Naive B cell (primary cell): ENCODE measurements at places on chromosomes 11 and 22.

DNA sequence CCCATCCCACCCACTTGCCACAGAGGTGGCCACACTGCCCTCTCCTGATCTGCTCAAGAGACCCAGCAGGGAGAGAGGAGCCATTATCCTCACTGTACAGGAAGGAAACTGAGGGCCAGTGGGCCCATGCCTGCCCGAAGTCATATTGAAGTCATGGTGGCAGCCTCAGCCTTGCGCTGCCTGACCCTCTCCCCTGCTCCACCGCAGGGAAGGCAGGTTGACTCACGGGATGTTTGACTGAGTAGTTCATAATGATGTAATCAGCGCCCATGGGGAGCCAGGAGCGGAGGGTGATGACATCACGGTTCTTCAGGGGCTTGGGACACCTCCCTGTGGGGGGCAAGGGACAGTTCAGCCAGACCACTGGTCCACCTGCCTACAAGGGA is 6.1 kb upstream of the ARAP1 start:
- H3K4me3 ChIP-seq: no peak overlapping the region
- peaks cover 25% of the 10 kb centered on the region for H3K4me1 ChIP-seq
- H3K36me3 ChIP-seq: no peaks in the 10 kb centered on the region

- no peak for DNase-seq
- no peaks in the 10 kb centered on the region for H3K36me3 ChIP-seq
- no peak overlapping the region for H3K27ac ChIP-seq
- H3K4me3 ChIP-seq: no peak overlapping the region
Observed at GRCh38 chr11:32030875-32031503, 59.9 kb upstream of the RCN1 start.

GRCh38 chr22:44398856-44399837 is 86.4 kb upstream of the SHISAL1 start:
- H3K36me3 ChIP-seq: no peaks in the 10 kb centered on the region
- no peaks in the 10 kb centered on the region for H3K4me1 ChIP-seq
- H3K4me3 ChIP-seq: no peak overlapping the region
- no peaks in the 10 kb centered on the region for H3K27me3 ChIP-seq
- no peak for DNase-seq

DNA sequence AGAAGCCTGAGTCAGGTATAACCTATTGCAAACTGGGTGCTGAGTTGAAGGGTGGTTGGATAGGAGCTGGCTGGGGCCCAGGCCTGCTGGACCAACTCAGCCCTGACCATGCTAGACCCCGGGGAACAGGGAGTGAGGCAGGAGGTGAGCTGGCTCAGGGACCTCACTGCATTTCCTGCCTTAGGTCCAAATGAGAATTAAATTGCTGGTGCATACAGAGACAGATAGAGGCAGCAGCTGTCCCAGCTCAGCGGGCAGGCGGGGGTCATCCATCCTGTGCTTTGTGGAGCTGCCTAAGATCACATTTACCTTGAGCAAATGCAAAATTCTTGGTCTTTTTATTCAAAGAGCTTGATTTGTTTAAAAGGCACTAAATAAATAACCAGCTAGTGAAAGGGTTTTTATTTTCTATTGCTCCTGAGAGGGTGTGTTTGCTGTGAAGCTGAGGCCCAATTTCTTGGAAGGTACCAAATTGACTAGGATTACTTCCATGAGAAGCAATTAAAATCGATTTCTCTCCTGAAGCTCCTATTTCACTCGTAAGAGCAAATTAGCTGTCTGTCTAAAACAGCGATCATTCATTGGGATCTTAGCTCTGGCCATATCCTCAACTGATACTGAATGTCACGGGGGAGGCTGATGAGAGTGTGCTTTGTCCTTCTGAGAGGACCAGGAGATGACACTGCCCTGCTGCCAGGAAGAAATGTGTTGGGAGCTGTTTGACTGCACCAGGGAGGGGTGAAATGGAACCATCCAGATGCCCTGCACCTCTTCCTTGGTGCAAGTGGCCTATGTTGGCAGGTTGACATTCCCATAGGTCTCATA is 24.9 kb downstream of the USH1C start:
- no peaks in the 10 kb centered on the region for H3K4me1 ChIP-seq
- DNase-seq: no peak
- no peak overlapping the region for H3K4me3 ChIP-seq
- no peak overlapping the region for H3K27ac ChIP-seq
- H3K36me3 ChIP-seq: no peaks in the 10 kb centered on the region

DNA sequence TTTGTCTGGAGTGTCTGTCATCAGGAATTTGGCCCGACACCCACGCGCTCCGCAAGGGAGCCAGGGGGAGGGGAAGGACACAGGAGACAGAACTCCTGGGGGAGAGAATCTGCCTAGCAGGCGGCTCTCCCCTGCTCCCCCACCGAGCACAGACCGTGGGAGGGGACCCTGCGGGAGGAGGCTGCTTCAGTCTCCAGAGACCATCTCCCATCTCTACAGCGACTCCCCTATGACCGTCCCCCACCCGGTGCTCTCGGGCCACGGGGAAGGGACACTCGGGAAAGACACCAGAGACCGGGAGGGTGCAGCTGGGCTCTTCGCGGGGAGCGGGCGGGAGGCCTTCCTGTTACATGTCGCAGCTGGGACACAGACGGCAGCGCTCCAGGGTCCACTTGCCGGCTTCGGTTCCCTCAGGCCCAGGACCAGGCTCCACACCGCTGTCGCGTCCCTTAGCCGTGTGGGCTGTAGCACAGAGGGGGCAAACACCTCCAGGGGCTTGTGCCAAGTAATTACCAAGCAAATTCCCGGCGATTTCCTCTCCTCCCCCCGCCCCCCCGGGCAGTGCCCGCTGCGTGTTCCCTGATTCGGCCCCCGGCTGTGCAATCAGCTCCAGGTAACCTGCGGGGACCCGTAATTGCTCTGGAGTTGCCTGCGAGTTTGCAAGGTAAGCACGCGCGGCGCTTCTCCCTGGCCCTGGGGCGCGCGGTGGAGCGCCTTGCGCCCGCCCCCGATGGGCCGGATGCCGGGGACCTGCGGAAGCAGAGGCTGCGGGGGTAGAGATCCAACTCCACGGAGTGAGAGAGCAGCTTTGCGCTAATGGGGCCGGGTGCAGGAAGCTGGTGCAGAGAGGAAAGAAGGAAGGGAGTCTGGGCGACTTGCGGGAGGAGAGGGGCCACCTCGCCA is 155.1 kb upstream of the CADM1 start:
- DNase-seq: no peak
- no peak overlapping the region for H3K27ac ChIP-seq
- H3K27me3 ChIP-seq: peaks cover 43% of the 10 kb centered on the region

DNA sequence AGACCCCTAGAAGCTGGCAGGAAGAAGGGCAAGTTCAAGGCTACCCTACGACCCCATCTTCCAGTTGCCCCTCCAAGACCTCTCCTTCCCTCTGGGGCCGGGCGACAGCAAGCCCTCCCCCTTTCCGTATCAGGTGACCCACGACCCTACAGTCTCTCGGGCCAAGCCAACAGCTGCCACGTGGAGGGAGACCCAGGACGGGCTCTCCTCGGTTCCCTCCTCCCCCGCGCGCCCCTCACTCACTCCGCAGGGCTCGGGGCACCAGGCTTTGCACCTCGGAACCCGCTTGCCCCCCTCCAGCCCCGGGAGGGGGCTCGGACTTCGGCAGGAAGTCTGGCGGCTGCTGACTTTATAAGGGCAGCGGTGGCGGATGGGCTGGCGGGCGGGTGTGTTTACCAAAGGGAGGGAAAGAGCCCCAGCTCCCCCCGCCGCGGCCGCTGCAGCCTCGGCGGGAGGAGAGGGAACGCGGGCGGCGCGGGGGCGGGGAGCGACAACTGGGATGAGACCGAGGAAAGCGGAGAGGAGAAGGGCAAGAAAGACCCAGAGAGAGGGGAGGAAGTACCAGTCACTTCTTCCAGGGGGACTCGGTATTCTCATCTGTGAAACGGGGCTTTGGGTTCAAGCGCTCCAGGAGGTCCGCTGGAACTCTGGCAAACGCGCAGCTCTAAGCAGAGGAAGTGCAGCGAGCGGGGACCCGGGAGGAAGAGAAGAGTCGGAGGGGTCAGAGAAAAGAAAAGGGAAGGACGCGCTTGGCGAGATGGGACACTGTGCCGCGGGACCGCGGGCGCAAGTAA is 767 bp downstream of the SLC43A1 start:
- peak; percentile 24 for DNase-seq
- no peaks in the 10 kb centered on the region for H3K36me3 ChIP-seq
- peaks cover 38% of the 10 kb centered on the region for H3K4me1 ChIP-seq
- peak overlapping the region; percentile 97 for H3K27ac ChIP-seq
- peak overlapping the region; percentile 91 for H3K4me3 ChIP-seq

GRCh38 chr11:61325649-61326414 is 7.1 kb downstream of the DDB1 start:
- no peak for DNase-seq
- peaks cover 13% of the 10 kb centered on the region for H3K36me3 ChIP-seq
- no peak overlapping the region for H3K4me3 ChIP-seq
- H3K27ac ChIP-seq: no peak overlapping the region
- no peaks in the 10 kb centered on the region for H3K27me3 ChIP-seq

GRCh38 chr22:42716649-42717127 is 4.0 kb downstream of the A4GALT start:
- H3K36me3 ChIP-seq: no peaks in the 10 kb centered on the region
- peaks cover 57% of the 10 kb centered on the region for H3K4me1 ChIP-seq
- DNase-seq: peak; percentile 69
- peak overlapping the region; percentile 77 for H3K4me3 ChIP-seq

GRCh38 chr11:108117746-108118371 is 3.5 kb upstream of the ACAT1 start:
- H3K27ac ChIP-seq: no peak overlapping the region
- peak; percentile 12 for DNase-seq
- peaks cover 11% of the 10 kb centered on the region for H3K4me1 ChIP-seq
- H3K27me3 ChIP-seq: no peaks in the 10 kb centered on the region
- H3K4me3 ChIP-seq: no peak overlapping the region
